ENCODE measurements at places on chromosomes 5 and 9.

GRCh38 chr9:126391713-126392661, 65.4 kb downstream of the MVB12B start:
- DNase-seq: no peak

GRCh38 chr9:108702681-108703080, 153.1 kb downstream of the ACTL7B start:
- DNase-seq: no peak

DNA sequence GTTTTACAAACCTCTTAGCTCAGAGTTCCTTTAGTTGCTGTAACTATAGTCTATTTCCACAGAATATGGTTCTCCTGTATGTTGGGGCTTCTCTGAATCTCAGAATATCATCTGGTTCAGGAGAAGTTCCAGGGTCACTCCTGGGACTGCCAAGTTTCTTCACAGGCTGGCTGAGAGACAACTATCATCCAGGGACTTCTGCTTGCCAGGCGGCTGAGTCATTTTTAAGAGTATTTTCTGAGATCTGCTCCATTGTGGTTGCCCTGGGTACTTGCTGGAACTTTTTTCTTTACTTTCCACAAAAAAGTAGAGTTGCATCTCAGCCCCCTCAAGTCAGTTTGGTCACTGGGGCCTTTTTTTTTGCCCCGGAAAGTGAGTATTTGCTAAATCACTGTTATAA, 566.5 kb downstream of the LRRC70 start:
- no peak for DNase-seq

GRCh38 chr9:137383081-137383783, 39.7 kb downstream of the EXD3 start:
- DNase-seq: no peak

DNA sequence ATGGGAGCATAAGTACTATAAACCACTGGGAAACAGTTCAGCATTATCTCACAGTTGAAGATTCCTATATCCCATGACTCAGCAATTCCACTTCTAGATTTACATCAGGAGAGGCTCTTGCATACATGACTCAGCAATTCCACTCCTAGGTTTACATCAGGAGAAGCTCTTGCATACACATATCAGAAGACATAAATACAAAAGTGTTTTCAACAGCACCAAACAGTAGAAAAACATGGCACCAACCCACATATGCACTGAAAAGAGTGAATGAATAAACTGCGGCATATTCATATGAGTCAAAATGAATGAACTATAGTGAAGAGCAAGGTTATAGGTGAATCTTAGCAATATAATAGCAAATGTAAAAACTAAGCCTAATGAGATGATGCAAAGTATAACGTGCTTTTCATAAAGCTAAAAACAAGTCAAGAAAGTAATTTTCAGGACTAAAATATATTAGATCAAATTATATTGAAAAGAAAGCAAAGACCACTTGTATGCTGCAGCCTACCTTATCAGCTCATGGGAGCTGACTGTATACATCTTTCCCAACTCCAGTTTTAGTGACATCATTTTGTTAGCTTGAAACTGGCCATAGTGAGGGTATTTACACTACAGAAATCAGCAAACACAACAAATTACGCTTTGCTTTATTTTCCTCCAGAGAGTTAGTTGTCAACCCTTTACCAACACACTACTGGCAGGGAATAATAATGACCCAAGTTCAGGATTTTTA, 95.8 kb downstream of the ANKRD18B start:
- peak; percentile 86 for DNase-seq

- no peak for DNase-seq
Observed at GRCh38 chr5:141839015-141839513, 39.1 kb downstream of the PCDH1 start.

- peak; percentile 97 for DNase-seq
Observed at GRCh38 chr9:14322211-14323082, 8.5 kb upstream of the NFIB start.

- DNase-seq: no peak
Observed at GRCh38 chr9:84218322-84218721, 122.2 kb downstream of the SLC28A3 start.

DNA sequence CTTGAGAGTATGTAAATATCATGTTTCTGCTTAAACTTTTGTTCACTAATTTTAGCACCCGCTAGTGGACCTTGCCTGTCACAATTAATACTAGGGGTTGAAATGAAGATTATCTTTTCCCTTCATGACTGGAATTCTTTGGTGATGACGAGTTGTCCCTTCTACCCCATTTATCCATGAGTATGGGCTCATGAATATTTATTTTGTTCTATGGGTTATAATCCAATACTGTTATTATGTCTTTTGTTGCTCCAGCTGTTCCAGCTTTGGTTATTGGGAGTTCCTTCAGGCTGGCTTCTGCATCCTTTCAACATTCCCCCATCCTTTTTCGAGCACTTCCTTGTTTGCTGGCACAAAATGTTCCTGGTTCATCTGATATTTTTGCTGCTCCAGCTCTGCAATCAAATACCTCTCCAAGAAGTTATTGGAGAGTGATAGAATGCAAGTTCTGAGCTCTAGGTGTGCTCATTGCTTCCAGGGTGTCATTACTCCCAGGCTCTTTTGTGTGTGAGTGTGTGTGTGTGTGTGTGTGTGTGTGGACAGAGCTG, 19.7 kb upstream of the ARHGEF28 start:
- DNase-seq: no peak

GRCh38 chr5:2847608-2848007, 96.1 kb upstream of the IRX2 start:
- no peak for DNase-seq

GRCh38 chr9:69965416-69966145, 78.1 kb upstream of the MAMDC2 start:
- no peak for DNase-seq

DNA sequence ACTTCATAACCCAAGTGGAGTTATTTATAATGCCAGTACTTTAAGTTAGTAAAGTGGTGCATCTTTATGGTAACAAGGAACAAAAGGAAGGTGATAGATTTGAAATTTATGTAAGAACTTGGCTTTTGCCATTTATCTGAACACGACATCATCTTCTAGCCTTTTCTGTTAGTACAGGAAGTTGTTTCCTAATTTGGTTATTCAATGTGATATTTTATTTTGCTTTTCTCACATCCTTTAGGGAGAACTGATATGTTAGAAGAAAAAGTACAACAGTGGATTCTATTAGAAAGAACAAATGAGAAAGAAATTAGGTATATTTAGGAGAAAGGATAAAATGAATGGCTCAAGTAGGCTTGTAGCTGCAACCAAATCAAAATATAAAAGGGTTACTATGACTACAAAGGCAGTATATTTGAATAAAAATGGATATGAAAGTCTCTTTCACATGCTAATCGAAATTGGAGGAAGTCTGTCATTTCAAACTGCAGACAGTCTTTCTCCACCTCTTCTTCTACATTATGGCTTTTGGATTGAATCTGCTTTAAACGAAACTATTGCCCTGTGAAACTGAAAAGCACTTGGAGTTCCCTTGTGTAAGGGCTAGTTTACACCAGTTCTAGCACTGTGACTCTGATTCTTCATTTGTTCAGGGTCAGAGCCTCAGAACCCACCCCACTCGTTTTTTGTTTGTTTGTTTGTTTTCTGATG, 18.5 kb upstream of the SLC24A2 start:
- no peak for DNase-seq

- DNase-seq: no peak
Observed at GRCh38 chr5:14668181-14668591, 3.7 kb downstream of the OTULIN start.

DNA sequence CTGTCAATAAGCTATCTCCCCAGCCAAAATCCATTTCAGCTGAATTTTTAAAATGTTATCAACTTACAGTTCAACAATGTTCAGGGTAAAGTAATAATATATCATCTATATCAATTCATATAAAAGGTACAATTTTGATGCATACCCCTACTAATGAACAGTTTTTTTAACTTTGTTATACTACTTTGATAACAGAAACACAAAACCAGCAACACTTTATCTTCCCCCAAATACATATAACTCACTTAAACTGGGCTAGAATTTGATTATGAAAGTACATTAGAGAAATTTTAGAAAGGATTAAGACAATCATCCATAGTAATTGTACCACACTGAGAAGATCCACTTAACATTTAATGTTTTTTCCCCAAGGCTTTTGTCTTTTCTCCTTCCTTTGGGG, 5.1 kb downstream of the CDO1 start:
- DNase-seq: no peak

DNA sequence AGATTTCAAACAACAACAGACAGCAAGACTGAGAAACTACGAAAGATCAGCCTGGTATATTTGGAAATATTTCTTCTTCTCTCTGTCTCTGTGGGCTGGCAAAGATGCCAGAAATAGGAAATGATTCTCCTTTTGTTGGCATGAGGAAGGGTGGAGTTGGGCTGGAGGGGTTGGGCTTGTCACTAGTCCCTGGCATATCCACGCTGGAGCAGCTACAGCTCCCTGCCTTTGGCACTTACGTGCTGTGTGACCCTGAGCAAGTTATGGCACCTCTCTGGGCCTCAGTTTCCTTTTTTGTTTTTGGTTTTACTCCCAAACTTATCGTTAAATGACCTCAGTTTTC, 354 bp upstream of the KCNMB1 start:
- no peak for DNase-seq

- no peak for DNase-seq
Observed at GRCh38 chr5:15946026-15946425, 233.6 kb downstream of the MARCHF11 start.

DNA sequence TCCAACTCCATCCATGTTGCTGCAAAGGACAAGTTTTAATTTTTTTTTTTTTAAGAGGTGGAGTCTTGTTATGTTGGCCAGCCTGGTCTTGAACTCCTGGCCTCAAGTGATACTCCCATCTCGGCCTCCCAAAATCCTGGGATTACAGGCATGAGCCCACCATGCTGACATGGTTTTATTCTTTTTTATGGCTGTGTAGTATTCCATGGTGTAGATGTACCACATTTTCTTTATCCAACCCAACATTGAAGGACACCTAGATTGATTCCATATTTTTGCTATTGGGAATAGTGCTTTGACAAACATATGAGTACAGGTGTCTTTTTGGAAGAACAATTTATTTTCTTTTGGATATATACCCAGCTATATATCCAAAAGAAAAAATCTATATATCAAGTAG, 6.1 kb upstream of the POC5 start:
- no peak for DNase-seq

GRCh38 chr9:84669288-84670137, at the start of gene NTRK2:
Gene NTRK2, plus strand, starts transcription at chr9:84669729. Its CDS starts 1,020 bp downstream, at chr9:84670749.
- DNase-seq: no peak

- peak; percentile 63 for DNase-seq
Observed at GRCh38 chr5:79133121-79133656, 21.6 kb downstream of the BHMT start.

DNA sequence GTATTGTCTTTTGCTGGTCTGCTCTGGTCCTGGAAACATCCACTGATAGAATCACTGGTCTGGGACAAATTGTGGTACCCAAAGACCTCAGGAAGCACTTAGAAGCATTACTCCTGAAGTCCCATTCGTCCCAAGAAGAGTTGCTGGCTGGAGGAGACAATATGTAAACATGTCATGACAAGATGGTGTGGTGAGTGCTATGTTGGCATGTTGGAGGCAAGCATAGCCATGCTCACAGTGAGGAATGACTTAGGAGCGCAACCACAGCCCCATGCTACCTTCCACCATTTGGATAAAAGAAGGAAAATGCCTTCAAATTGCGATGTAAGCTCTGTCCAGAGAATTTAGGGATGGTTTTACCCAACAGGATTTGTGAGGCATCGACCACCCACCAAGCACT, 115.8 kb upstream of the STC2 start:
- DNase-seq: no peak

- no peak for DNase-seq
Observed at GRCh38 chr9:15578714-15579113, 25.9 kb downstream of the CCDC171 start.

GRCh38 chr9:136659861-136660784, 2.6 kb upstream of the EGFL7 start:
- no peak for DNase-seq

DNA sequence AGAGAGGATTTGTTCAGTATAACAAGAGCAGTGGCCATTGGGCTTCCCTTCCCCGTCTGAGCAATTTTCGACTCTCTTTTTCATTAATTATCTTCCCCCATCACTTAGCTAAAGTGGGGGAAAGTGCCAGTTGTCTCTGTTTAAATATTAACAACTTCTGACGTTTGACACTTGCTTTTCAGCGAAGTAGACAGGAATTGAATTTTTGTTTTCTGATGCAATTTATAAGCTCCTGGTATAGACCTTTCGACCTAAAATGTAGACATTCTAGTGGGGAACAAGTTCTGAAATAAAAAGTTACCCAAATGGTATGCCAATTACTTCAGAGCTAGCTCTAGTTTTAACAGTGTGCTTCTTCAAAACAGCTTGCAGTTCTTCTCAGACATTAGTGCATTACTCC, 100.6 kb downstream of the ITGA1 start:
- no peak for DNase-seq

DNA sequence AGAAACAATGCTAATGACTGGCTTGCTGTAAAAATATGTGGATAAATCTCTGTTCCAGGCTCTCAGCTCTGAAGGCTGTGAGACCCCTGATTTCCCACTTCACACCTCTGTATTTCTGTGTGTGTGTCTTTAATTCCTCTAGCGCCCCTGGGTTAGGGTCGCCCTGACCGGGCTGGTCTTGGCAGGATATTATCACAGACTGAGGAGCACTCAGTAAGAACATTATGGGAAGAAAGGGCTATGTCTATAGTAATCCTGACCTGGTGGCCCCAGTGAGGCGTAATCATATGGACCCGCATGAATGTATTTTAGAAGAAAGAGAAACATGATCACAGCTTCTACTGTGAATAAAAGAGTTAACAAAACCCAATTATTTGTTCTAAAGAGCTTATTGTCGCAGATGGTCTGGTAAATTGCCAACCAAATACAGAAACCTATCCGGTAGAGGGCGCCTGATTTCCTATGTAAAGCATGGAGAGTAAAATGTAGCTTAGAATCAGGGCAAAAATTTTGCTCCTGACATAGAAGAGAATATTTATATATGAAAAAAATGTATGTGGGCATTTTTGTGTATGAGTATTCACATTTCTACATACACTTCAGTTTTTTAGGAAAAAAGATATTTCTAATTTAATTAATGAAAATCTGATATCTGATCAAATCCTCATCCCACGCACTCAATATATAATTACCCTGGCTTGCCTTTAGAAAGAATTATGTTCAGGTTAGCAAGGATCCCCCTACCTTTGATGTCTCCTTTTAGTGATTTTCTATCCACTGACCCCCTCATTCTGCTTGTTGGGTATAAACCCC, 5.8 kb upstream of the IFNA1 start:
- peak; percentile 68 for DNase-seq

DNA sequence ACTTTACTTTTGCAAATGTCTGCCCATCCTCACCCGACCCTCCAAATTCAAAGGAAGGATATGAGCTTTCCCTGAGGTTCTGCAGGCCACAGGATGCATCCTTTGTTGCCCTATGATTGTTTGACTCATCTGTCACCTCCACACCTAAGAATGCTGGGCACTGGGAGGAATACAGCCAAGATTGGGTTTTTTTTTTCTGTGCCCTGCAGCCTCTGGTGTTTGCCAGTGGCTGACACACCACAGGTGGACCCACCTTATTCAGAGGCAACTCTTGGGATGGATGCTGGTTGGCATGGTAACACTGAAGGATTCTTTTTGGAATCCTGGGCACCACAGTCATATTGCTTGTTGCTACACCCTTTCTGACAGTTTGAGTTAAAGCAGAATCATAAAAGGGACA, 29.7 kb downstream of the C9orf152 start:
- DNase-seq: no peak

- no peak for DNase-seq
Observed at GRCh38 chr9:35771075-35771433, 17.0 kb upstream of the MSMP start.

- DNase-seq: no peak
Observed at GRCh38 chr5:168734620-168735300, 155.6 kb upstream of the PANK3 start.

- DNase-seq: no peak
Observed at GRCh38 chr9:38416461-38416860, 7.8 kb downstream of the IGFBPL1 start.

Measured in NB4 (cell line).